WTC11 (cell line): ENCODE measurements at places on chromosomes 2 and 18.

- DNase-seq: peak; percentile 45
Observed at GRCh38 chr2:179410552-179411356, 146.1 kb upstream of the SESTD1 start.

GRCh38 chr2:216774620-216775019 is 79.3 kb upstream of the IGFBP5 start:
- DNase-seq: no peak

DNA sequence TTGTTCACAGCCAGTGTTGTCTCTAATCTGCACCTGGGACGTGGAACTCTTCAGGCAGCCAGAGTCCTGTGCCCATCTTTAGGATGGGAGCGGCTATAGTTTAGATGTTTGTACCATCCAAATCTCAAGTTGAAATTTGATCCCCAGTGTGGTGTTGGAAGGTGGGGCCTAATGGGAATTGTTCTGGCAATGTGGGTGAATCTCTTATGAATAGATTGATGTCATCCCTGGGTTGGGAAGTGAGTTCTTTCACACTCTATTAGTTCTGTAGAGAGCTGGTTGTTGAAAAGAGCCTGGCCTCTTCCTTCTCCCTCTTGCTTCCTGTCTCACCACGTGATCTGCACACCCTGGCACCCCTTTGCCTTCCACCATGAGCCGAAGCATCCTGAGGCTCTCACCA is 300.9 kb downstream of the TXNL1 start:
- no peak for DNase-seq

DNA sequence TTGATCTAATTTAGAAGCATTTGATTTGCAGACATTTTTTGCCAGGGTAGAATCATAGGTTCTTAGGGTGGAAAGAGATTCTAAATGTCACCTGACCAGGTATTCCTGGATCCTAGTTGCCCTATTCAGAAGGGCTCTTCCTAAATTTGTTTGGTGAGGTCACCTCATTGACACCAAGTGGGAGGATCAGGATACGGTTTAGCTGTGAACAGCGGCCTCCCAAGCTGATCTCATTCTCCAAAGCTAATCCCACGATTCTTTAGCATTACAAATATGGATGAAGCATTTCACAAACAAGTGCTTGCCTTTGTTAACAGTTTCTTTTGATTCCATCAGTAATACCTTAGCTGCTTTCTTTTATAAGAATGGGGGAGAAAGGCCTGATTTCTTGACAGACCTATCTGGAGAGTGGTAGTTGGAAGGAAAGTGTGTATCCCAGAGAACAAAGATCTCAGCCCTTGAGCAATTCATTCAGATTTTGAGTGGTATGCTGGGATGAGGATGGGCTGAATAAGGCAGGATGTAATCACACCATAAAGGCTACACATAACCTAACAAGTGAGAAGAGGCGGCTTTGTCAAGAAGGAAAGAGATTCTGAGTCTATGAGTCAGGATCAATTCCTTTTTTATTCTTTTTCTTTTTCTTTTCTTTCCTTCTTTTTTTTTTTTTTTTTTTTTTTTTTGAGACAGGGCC is 16.6 kb downstream of the KCTD1 start:
- no peak for DNase-seq

- peak; percentile 29 for DNase-seq
Observed at GRCh38 chr2:207504513-207505170, 25.1 kb upstream of the CREB1 start.
